RCC 7860 (cell line): ENCODE measurements at places on chromosomes 2 and 18.

DNA sequence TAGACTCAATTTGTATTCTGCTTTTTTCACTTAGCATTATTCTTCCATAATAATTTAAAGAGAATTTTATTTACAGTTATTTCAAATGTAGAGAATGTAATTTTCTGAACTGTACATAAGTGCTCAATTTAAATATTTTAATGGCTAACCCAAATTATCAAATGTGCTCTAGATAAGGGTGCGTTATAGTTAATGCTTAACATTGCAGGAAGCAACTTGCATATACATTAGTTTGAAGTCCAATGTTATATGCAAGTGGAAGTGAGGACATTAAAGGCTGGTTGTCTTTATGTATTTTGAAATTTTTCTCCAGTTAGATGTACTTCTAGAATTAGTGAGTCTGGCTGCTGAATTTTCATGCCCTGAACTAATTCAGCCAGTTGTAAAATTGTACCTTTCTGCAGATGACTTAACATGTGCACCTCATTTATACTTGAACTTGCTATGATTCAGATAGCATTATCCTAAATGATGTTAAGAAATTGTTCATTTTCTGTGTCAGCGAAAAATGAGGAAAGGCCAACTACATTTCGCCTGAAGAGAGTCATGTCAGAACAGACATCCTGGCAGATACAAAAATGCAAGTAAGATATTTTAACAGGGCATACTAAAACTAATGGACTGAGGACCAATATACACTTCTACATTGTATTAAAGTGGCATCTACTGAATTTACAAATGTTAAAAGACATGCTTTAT, 59.2 kb upstream of the GAREM1 start:
- no peak for DNase-seq

DNA sequence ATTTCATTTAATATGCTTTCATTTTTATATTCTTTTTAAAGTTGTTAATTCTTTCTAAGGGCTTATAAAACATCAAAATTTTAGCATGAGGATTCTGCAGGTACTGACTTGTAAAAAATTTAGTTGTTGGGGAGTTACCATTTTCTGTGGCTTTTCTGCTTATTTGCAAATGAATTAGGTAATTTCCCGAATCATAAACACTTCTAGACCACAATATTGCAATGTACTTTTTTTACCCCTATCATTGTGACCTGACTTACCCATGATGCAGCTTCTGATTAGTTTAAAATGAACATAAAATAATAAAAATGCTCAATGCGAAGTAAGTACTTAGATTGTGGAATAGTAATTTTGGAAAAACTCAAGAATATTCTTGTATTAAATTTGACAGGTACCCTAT, 11.4 kb downstream of the ARL6IP6 start:
- DNase-seq, result no peak

DNA sequence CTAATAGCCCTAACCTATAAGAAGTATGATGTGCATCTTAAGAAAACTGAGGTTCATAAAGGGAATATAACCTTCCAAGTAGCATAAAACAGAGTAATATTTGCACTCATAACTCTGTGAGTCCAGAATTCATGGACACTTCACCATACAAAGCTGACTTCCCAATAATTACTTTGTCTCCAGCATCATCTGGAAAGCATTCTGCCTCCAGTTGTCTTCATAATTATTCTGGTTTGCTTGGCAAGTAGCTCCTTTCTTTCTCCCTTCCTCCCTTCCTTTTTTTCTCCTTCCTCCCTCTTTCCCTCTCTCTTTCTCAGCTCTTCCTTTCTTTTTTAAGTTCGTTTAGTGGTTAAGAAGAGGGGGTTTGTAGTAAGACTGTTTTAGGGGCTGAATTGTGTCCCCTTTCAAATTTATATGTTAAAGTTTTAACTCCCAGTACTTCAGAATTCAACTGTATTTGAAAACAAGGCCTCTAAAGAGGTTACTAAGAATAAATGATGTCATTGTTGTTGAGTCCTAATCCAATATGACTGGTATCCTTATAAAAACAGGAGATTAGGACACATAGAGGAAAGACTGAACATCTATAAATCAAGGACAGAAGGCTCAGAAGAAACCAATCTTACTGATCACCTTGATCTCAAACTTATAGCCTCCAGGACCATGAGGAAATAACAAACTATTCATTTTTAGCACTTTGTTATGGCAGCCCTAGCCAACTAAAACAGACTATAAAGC, 28.9 kb downstream of the TFPI start:
- no peak for DNase-seq

DNA sequence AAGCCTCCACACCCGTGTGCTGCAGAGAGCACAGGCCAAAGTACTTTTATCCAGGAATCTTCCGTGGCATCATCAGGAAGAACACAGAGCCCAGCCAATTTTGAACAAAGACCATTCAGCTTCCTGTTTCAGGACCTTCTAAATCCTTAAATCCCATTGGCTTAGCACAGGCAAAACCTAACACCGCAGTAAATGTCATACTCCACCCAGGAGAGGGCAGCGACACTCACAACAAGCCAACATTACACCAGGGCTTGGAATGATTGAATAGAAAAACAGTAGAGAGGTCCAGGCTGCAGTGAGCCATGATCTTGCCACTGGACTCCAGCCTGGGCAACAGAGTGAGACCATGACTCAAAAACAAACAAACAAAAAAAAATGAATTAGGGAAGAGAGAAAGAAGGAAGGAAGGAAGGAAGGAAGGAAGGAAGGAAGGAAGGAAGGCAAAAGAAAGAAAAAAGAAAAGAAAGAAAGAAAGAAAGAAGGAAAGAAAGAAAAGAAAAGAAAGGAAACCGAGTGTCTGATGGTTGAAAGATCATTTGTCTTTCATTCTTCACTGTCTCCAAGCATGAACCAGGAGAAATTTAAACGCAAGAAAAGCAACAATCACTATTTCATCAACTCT, 144.6 kb upstream of the SATB2 start:
- no peak for DNase-seq

GRCh38 chr2:178491612-178492011, 11.4 kb downstream of the PLEKHA3 start:
- no peak for DNase-seq

- no peak for DNase-seq
Measured at GRCh38 chr2:83162421-83162820, 1296.7 kb downstream of the SUCLG1 start.

GRCh38 chr18:22132258-22132657, 37.1 kb upstream of the GATA6 start:
- no peak for DNase-seq

DNA sequence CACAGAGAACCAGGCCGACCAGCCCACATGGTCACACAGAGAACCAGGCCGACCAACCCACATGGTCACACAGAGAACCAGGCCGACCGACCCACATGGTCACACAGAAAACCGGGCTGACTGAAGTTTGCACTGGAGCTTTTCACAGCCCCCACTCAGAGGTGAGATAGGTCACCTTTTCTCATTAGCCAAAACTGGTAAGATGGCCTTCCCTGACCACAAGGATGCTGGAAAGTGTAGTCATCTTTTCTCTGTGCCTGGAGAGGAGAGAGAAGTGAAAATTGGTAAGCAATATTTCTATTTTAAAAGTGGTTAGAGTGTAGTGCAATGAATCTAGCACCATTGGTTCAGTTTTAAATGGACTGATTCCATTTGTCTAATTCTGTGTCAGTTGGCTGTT, 247.1 kb downstream of the NEDD4L start:
- no peak for DNase-seq

DNA sequence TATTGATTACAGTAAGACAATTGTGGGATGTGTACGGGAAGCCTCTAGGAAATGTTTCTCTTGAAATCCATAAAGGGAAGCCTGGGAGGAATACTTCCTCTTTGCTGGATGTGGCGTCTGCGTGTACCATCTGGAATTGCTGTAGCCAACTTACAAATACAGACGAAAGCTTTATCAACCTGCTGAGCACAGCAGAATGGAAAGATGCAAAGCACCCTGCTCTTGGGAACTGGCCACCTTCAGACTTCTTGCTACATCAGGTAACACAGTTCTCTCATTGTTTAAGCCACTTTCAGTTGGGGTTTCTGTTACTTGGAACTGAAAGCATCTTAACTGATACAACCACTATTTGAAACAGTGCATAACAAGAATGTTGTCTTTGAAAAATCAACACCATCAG, 213.8 kb downstream of the HRH4 start:
- no peak for DNase-seq

GRCh38 chr2:12173271-12173942, 427.0 kb downstream of the LPIN1 start:
- DNase-seq, result no peak

DNA sequence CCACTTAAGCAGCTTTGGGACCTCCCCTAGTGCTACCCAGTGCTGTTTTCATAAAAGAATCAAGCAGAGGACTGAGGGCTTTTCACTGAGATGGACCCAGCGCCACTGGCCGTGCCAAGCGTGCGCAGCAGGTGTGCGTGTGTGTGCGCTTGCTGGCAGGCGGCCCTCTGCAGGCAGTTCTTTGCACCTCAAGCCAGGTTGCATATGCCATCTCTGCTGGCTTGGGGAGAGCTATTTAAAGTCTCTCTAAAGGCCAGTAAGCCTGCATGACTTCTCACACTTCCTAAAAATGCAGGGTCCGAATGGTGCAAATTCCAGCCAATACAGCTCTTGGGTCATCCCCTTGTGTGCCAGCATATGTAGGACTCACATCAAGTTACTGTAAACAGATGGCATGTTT, 255.5 kb downstream of the RNF152 start:
- DNase-seq, result no peak

GRCh38 chr2:105737980-105738657, 6.6 kb upstream of the NCK2 start:
- DNase-seq, result no peak

DNA sequence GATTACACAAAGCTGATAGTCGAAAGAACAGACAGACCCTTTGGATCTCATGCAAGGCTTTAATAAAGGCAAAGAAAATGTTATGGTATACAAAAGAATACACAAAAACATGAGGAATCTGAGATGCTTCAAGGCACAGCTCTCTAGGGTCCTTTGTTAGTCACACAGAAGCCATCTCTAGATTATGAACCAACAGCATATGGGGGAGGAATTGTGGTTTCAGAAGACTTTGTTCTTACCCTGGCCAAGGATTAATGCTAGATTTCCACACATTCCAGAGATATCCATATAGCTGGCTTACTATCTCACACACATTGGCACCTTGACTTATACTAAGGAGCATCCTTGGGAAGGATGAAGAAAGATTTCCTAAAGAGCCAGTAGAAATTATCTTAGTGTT, 206.1 kb downstream of the GULP1 start:
- no peak for DNase-seq

DNA sequence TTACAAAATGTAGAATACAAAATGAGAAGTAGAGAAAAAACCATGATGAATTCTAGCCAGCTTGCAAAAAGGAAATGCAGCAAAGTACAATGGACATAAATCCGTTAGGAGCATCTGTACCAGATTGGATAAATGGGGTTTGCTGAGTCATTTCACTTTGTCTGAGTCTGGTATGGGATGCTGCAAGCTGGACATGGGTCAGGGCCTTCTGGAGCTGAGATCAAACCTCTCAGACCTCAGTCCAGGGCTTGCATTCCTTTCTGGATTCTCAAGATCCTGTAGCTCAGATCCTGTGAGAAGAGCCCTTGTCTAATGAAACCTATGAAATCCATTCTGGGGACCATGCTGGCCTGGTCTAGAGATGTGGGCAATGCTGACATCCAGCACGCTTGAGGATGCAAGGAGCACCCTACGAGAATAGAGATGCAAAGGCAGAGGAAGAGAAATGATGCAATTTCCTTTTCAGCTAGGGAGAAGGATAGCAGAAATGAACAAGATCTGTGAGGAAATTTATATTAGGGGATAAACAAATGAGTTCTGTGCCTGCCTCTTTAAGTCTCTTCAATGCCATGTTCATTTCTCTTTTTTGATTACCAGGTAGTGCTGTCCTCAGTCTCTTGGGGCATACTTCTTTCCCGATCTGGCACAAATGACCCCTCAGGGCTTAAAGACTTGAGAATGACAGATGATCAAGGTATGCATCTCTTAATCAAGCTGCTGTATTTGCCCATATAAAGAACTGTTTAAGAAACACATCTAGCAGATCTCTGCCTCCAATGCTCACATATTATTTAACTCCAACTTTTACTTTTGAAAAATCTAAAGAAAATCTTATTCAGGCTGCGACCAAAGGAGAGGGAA, 230.4 kb downstream of the MEIS1 start:
- DNase-seq, result no peak

DNA sequence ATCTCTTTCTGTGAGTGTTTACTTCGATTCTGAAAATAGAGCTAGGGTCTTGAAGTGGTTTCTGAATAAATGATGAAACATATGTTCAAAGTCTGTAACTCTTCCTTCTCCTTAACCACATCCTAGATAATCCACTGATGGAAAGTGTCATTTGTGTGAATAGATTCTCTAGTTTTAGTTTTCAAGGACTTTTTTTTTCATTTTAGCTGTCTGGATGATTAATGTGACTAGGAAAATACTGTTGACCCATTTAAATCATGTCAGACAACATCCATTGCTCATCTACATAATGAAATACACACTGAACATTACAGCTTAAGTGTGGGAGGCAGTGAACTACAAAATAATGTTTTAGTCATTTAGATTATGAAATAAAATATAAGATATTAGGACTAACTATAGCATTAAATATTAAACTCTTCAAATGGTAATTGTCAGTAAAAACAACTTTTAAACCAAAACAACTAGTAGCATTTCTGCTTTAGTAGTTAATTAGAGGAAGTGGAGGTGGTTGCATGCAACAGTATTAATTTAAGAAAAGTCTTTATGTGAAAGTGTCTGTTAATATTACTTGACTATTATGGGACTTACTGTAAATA, 39.1 kb upstream of the DLX1 start:
- no peak for DNase-seq

DNA sequence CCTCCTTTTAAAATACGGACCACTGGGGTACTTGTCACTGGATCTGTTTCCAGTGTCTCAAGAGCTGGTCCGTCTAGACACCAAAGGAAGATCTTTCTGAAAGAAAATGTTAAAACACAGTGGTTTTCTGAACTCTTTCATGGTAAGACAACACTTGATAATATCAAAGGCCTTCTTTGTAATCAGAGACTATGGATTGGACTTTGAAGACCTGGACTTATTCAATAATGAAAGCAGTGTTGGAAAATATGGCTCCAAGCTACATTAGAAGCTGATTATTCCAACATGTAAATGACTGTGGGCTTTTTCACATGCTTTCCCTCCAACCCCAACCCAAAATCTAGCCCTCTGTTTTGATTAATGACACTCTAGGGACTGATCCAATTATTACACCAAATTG, 329.4 kb upstream of the LYPD1 start:
- no peak for DNase-seq
